Thymus (tissue), 14 donors: ENCODE measurements at places on chromosomes 11 and 22. TPM values are rescaled to one million over a fixed set of nuclear protein-coding genes. Genes with fewer than 3 reads are reported as not detected.

PRR14L gene
- 10.7 TPM for total RNA-seq

OR52I1 gene
- under 0.01 TPM for total RNA-seq

GGTLC2 gene
- total RNA-seq: not detected

MPPED1 gene
- 0.19 TPM for total RNA-seq

DERL3 gene
- 2.9 TPM for total RNA-seq

DNA sequence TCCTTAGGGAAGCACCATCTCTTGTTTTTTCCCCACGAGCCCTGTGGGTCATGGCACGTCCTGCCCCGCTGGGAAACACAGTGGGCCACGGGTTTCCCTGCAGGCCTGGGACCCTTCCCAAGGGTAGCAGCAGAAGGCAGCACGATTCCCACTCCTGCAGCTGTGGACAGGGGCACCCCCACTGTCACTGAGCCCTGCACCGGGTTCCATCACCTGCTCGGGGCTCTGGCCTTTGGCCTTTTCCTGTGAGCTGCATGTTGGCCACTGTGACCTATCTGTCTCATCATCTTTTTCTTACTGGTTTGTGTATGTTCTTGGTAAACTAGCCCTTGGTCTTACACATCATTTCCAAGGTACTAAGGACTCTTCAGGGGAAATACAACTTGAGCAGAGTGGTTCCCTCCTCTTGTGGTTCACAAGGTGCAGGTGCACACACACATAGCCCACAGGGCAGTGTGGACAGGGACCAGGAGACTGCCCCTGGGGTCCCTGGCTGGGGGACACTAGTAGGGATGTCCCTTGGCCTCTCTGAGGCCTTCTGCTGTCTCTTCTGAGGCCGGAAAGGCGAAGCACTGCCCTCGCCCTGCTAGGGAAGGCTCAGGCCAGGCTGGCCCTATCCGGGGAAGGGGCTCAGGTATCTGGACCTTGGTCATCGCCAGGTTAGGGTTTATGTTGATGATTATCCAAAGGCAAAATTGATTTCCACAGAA lies 19.0 kb upstream of the TXNRD2 start:
- peaks cover 34% of the 10 kb centered on the region for H3K36me3 ChIP-seq
- DNase-seq: no peak
- no peak overlapping the region for H3K27ac ChIP-seq
- peaks cover 17% of the 10 kb centered on the region for H3K4me1 ChIP-seq
- H3K27me3 ChIP-seq: no peaks in the 10 kb centered on the region

DNA sequence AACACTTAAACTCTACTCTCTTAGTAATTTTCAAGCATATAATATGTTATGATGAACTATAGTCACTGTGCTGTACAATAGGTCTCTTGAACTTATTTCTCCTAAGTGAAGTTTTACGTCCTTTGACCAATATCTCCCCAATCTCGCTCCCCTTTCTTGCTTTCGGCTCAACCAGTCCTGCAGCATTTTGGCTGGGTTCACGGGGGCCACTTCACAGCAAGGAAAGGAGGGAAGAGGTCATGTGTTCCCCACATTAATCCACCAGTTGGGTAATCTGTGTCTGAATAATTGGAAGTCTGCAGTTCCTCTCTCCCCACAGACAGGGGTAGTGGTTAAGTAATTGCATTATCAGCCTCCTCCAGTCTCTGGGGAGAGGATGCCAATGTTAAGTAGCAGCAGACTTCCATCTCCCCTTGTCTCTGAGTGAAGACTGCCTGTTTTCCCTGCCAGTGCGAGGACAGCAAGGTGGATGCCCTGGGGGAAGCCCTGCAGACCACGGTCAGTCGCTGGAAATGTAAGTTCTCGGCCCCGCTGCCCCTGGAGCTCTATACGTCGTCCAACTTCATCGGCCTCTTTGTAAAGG lies 59.2 kb upstream of the CRTAM start:
- H3K4me3 ChIP-seq: no peak overlapping the region
- DNase-seq: no peak
- H3K4me1 ChIP-seq: peaks cover 45% of the 10 kb centered on the region
- no peak overlapping the region for H3K27ac ChIP-seq
- peaks cover 57% of the 10 kb centered on the region for H3K36me3 ChIP-seq

GRCh38 chr11:43021466-43021865 lies 290.3 kb upstream of the API5 start:
- H3K4me3 ChIP-seq: no peak overlapping the region
- H3K27me3 ChIP-seq: no peaks in the 10 kb centered on the region
- H3K4me1 ChIP-seq: no peaks in the 10 kb centered on the region
- H3K36me3 ChIP-seq: no peaks in the 10 kb centered on the region

DNA sequence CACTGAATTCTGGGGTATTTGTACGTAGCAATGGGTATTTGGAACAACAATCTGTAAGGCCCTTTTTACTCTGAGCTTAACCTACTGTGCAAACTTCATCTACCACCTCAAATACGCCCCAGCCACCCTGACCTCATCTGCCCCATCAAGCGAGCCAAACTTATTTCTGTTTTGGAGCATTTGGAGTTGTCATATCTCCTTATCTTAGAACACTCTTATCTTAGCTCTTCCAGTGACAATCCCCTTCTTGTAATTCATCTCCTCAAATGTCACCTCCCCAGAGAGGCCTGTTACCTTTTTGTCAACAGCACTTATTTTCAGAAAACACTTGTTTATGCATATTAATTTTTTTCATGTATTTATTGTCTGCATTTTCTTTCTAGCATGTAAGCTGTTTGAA lies 4.7 kb upstream of the MSANTD2 start:
- no peak overlapping the region for H3K27ac ChIP-seq
- DNase-seq: no peak
- no peaks in the 10 kb centered on the region for H3K4me1 ChIP-seq
- no peaks in the 10 kb centered on the region for H3K27me3 ChIP-seq
- H3K36me3 ChIP-seq: no peaks in the 10 kb centered on the region

DNA sequence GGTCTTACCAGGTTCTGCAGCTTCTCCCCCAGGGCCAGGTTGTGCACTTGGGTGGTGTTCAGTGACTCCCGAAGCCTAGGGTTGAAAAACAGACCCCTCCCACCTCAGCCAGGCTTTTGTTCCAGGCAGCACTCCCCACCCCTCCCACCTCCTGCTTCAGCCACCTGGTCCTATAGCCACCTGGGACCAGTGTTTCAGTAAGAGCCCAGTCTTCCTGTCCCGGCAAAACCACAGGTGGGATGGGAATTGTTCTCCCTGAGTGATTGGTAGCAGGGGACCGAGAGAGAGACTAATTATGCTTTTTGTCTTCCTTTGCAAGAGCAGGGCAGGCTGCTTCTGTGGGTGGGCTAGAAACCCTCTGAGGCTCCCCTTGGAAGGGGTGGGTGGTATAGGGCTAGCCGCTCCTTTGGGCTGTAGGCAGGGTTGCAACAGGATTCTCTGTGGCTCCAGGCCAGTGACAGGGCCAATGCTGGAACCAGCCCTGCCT lies 8.5 kb upstream of the NAALADL1 start:
- H3K27me3 ChIP-seq: no peaks in the 10 kb centered on the region
- no peaks in the 10 kb centered on the region for H3K36me3 ChIP-seq
- no peak overlapping the region for H3K27ac ChIP-seq
- DNase-seq: no peak
- no peak overlapping the region for H3K4me3 ChIP-seq
- peaks cover 2% of the 10 kb centered on the region for H3K4me1 ChIP-seq

GRCh38 chr11:8527939-8528338 lies 66.1 kb downstream of the STK33 start:
- no peaks in the 10 kb centered on the region for H3K36me3 ChIP-seq
- no peaks in the 10 kb centered on the region for H3K4me1 ChIP-seq
- no peak for DNase-seq

DNA sequence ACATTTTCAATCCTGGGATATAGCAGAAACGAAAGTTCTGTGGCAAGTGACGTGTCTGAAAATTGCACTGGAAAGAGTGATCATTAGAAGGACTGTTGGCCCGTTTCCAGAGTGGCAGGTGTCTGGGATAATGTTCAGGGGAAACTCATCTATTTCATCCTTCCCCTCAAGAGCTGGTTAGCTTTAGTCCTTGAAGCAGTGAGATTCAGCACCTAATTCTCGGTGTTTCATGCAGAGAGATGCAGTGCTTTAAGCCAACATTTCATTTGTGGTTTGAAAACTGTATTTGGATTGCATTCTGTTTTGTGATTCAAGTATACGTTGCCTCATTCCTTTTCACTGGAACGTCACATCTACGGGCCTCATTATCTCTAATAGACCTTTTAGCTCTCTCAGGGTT lies 205.0 kb upstream of the RAG2 start:
- H3K36me3 ChIP-seq: no peaks in the 10 kb centered on the region
- DNase-seq: no peak
- no peak overlapping the region for H3K4me3 ChIP-seq
- no peaks in the 10 kb centered on the region for H3K4me1 ChIP-seq

- no peak overlapping the region for H3K27ac ChIP-seq
- DNase-seq: no peak
- H3K4me3 ChIP-seq: no peak overlapping the region
- H3K27me3 ChIP-seq: no peaks in the 10 kb centered on the region
- no peaks in the 10 kb centered on the region for H3K4me1 ChIP-seq
Observed at GRCh38 chr11:94199136-94200130, 70.8 kb downstream of the PANX1 start.

DNA sequence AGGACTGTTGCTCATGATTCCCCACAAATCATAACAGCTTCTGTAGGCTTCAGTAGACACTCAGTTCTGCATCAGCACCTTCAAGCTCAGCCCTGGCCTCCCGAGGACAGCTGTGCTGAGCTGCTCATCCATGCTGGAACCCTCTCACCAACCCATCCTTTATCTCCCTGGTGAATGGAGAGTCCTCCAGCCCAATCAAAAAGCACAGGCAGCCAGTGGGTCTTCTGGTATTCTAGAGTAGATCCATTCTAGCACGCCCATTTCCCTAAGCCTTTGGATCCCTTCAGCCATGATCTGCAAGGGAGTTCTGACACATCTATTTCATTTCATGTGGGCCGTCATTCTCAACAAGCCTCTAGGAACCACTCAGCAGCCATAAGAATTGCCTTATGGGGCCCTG lies 44.6 kb upstream of the SPATA19 start:
- no peak for DNase-seq
- no peaks in the 10 kb centered on the region for H3K4me1 ChIP-seq
- no peaks in the 10 kb centered on the region for H3K27me3 ChIP-seq
- no peak overlapping the region for H3K27ac ChIP-seq

DNA sequence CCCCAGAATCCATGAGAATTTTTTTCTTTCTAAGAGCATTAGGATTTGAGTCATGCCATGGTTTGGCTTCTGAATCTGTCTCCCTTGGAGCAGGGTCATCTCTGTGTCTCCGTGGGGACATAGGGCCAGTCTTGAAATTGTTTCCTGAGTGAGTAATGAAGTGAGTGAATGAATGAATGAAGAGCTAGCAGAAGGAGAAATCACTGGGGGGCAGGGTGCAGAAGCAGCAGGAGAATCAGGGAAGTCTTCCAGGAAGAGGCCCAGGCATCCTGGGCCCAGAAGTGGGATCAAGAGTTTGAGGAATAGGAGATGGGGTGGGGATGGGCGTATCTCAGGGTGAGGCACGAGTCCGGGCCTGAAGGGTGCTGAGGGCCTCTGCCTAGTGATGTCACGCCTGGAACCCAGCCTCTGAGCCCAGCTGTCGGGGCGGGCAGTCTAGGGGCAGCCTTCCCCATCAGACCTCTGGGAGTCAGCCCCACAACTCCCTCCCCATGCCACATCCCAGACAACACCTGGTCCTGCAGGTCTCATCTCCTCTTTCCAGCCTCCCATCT lies 12.5 kb upstream of the MGAT3 start:
- peaks cover 6% of the 10 kb centered on the region for H3K27me3 ChIP-seq
- no peak overlapping the region for H3K27ac ChIP-seq

DNA sequence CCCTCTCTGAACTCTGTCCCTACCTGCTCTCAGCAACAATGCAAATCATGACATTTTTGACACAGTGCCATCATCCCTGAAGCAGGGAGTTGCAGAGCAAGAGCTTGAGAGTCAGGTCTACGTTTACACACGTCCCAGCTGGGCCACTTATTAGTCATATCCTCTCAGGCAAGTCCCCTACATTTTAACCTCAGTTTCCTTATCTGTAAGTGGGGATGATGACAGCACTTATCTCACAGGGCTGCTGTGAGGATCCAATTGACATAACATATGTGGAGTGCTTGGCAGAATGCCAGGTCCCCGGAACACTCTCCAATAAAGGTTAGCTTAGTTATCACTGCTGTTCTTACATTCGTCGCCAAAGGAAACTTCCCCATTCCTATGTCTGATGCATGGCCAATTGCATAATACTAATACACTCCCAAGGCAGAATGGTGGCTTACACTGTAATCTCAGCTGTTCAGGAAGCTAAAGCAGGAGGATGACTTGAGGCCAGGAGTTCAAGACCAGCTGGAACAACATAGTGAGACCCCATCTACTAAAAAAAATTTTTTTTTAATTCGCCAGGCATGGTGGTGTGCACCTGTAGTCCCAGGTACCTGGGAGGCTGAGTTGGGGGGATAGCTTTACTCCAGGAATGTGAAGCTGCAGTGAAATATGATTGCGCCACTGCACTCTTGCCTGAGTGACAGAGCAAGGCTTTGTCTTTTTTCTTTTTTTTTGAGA lies 16.6 kb downstream of the ASCC2 start:
- peak overlapping the region; percentile 17 for H3K27ac ChIP-seq
- H3K27me3 ChIP-seq: no peaks in the 10 kb centered on the region
- peaks cover 3% of the 10 kb centered on the region for H3K4me1 ChIP-seq
- no peak overlapping the region for H3K4me3 ChIP-seq
- peaks cover 63% of the 10 kb centered on the region for H3K36me3 ChIP-seq

GRCh38 chr11:115505175-115505574 lies 960 bp upstream of the CADM1 start:
- H3K4me1 ChIP-seq: peaks cover 16% of the 10 kb centered on the region
- H3K27ac ChIP-seq: no peak overlapping the region
- no peaks in the 10 kb centered on the region for H3K36me3 ChIP-seq
- peak overlapping the region; percentile 54 for H3K4me3 ChIP-seq

- H3K4me1 ChIP-seq: peaks cover 19% of the 10 kb centered on the region
- no peaks in the 10 kb centered on the region for H3K36me3 ChIP-seq
- no peak for DNase-seq
- no peaks in the 10 kb centered on the region for H3K27me3 ChIP-seq
- no peak overlapping the region for H3K27ac ChIP-seq
Observed at GRCh38 chr11:48033918-48034341, 53.6 kb downstream of the PTPRJ start.

DNA sequence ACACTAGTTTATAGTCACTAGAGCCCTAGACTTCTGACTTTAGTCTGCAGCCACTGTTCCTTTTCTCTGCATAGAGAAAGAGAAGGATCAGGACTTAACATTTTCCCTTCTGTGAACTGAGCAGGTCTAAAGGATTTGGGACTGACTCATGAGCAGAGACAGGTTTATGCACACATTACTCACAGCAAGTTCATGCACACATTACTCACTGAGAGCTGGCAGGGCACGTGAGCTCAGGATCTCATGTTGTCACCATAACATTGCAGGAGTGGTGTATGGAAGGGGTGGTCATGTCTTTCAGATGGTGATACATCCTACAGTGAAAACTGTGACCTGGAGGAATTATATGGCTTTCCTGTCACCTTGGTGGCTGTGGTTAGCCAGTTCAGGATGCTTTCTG lies 56.4 kb downstream of the CEP164 start:
- no peaks in the 10 kb centered on the region for H3K4me1 ChIP-seq
- no peaks in the 10 kb centered on the region for H3K27me3 ChIP-seq
- H3K36me3 ChIP-seq: peaks cover 16% of the 10 kb centered on the region
- no peak for DNase-seq

GRCh38 chr11:73189315-73189714 lies 28.8 kb upstream of the P2RY2 start:
- DNase-seq: no peak
- H3K27ac ChIP-seq: no peak overlapping the region
- H3K4me1 ChIP-seq: no peaks in the 10 kb centered on the region
- H3K4me3 ChIP-seq: no peak overlapping the region
- no peaks in the 10 kb centered on the region for H3K27me3 ChIP-seq
- H3K36me3 ChIP-seq: no peaks in the 10 kb centered on the region

GRCh38 chr11:2577031-2577990 lies 122.5 kb downstream of the KCNQ1OT1 start:
- H3K36me3 ChIP-seq: no peaks in the 10 kb centered on the region
- no peaks in the 10 kb centered on the region for H3K4me1 ChIP-seq
- H3K27ac ChIP-seq: no peak overlapping the region
